ENCODE measurements at places on chromosomes 16 and 17.

GRCh38 chr16:65480281-65481091 is 358.6 kb upstream of the CDH11 start:
- no peak for DNase-seq

GRCh38 chr16:67884684-67885083 is at the start of gene NRN1L:
TSS of gene NRN1L (plus strand) at chr16:67884885. CDS start at chr16:67884904, 19 bp downstream.
- DNase-seq: peak; percentile 91

GRCh38 chr17:71234349-71234748 is 886.5 kb upstream of the SOX9 start:
- no peak for DNase-seq

GRCh38 chr17:68587847-68588246 is 13.3 kb downstream of the FAM20A start:
- no peak for DNase-seq

DNA sequence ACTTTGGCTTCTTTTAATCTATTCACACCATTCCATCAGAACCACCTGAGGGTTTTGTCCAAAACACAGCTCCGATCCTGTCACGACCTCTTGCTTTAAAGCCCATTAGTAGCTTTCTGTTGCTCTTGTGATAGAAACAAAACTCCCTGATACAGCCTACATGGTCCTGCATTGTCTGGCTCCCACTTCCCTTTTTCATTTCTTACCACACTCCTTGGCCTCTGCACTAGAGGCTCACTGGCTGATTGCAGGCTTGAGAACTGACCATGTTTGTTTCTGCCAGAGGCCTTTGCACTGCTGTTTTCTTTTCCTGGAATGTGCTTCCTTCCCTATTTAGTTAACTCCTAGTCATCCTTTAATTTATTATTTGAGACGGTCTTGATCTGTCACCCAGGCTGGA is 23.7 kb downstream of the IST1 start:
- DNase-seq: no peak

GRCh38 chr16:76265434-76266045 is 11.7 kb upstream of the CNTNAP4 start:
- DNase-seq: no peak

DNA sequence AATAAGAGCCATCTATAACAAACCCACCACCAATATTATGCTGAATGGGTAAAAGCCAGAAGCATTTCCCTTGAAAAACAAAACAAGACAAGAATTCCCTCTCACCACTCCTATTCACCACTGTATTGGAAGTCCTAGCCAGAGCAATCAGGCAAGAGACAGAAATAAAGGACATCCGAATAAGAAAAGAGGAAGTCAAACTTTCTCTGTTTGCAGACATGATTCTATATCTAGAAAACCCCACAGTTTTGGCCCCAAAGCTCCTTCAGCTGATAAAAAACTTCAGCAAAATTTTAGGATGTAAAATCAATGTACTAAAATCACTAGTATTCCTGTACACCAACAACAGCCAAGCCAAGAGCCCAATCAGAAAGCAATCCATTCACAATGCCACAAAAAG is 271.8 kb upstream of the AXIN2 start:
- DNase-seq: no peak

- DNase-seq: no peak
Observed at GRCh38 chr16:65618333-65618732, 496.5 kb upstream of the CDH11 start.

GRCh38 chr16:80557037-80557436 is 16.2 kb downstream of the DYNLRB2 start:
- DNase-seq: no peak

Measured in umbilical cord (tissue), 2 donors.